Fibroblast of skin of right quadriceps (primary cell): ENCODE measurements at places on chromosomes 1 and 21.
A peak's percentile ranks its signal among the peaks of the same experiment; 100 is the strongest.

DNA sequence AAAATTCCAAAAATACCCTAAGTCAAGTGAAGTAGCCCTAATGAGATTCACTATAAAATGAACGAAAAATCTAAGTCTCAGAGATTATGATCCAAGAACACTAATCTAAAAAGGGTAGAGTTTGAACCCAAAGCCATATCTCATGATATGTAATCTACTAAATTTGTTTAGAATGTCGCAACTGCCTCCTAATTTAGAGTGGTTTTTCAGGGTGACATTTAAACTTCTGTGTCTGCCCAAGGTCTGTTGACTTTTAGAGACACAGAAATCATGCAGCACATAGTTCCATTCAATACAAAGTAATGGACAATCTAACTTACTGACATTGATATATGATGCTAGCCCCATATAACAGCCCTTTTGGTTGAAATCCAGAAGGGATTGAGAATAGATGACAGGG lies 28.9 kb downstream of the FMO3 start:
- DNase-seq = no peak

GRCh38 chr1:204647114-204647804 lies 38.3 kb downstream of the LRRN2 start:
- DNase-seq = peak; percentile 53

DNA sequence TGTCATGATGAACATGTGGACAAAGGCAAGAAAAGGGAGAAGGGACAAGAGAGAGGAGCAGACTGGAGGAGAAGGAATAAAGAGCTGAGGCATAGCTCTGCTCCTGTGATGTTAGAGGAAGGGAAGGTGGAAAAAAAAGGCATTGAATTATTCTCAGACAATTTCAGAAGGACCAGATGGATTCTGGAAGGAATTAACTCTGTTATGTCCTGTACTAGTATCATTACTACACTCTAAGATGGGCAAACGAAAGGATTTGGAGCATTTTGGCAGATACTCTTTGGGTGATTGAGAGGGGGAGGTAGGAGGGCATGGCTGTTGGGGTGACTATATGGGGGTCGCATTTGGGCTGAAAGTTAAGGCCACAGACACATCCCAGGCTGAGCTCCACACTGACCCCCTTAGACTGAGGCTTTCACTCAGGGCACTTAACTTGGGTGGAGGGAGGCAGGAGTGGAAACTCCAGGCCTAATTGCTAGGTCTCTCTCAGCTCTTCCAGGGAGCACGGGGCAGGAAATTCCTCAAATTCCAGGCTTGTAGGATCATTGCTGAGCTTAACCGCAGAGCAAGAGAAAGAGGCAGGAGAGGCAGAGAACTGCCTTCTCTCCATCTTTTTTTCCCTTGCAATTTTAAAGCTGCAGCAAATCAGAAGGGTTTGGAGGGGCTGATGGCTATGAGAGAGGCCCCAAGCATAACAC lies 25.9 kb downstream of the KIRREL1 start:
- DNase-seq = peak; percentile 97

DNA sequence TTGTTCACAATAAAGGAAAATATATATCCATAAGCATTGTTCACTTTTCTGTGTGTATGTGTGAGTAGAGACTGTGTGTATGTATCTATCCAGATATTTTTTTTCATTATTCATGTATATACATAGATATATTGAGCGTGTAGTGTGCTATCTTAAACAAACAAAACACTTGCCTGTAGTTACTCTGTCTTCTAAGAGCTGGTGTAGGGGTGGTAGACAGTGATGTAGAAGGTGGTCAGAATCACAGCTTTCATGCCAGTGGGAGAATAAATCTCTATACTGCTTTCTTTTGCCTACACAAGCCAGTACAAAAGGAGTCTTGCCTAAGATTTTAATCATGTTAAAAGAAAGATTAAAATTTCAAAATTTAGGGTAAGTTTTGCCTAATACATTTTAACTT lies 122.0 kb downstream of the UCHL5 start:
- no peak for DNase-seq

- no peak for DNase-seq
These were observed 31.5 kb downstream of the IGFN1 start for GRCh38 chr1:201222125-201222524.

GRCh38 chr1:12618661-12618964 lies 603 bp upstream of the DHRS3 start:
- DNase-seq = no peak

DNA sequence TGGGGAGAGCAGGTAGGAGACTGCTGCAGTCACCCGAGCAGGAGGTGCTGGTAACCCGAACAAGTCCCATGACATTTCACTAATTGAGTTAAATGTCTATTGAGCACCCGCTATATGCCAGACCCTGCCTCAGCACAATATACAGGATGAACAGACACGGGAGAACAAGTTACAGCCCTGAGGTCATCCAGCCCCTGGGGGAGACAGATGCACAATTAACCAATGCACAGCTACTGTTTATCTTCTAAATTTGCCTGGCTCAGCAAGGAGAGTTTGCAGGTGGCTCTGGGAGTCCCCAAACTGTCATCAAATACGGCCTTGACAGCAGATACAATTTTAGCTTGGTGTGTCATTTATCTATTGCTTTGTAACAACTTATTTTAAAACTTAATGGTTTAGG lies 18.1 kb downstream of the CITED4 start:
- no peak for DNase-seq

DNA sequence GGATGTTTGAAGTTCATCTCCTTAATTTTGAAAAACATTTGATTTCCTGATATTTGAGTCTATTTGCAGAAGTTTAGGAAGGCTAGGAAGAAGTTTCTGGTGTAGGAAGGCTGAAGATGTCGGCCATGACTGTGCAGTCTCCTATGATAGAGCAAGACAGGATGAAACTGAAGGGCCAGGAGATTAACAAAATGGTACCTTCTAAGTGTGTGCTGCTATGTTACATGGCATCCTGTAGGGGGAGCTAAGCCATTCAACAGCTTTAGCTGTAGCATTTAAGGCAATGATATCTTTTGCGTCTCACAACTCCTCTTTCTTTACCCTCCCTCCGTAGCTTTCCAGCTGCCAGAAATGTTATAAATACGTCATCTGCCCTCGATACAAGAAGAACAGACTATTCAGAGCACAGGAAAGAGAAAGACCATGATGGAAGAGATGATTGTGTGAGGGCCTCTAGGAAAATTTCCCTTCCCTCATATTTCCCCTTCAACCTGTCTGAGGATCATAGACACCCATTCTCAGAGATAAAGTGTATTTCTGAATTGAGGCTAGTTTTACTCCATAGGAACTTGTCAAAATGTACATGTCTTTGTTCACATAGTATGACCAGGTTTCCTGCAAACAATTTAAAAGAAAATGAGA lies 61.1 kb downstream of the XCL1 start:
- DNase-seq = no peak

DNA sequence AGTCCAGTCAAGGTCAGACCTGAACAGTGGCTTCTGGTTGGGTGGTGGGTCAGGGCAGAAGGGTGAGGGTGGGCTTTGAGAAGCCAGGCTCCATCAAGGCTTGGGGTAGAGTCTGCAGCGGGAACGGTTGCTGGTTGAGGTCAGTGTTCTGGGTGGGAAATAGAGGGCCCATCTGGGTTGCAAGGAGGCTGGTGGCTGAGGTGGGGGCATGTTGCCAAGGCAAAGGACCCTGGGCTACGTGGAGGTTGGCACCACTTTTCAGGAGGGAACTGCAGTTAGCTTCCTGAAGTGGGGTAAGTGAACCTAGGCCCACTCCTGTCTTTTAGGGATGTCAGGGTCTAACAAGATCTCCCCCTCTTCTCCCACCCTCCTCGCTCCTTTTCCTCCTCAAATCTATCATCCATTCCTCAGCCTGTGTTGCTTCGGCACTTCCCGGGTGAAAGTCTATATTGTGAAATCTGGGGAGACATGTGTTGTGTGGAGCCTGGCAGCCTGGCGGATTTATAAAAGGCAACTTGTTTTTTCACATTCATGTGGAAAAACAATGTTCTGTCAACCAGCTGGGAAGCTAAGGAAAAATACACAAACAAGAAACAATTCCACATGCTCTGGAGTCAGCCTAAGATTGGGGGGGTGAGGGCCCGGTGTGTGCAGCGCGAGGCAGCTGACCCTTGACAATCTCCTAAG lies 1.5 kb downstream of the IL22RA1 start:
- DNase-seq = no peak

DNA sequence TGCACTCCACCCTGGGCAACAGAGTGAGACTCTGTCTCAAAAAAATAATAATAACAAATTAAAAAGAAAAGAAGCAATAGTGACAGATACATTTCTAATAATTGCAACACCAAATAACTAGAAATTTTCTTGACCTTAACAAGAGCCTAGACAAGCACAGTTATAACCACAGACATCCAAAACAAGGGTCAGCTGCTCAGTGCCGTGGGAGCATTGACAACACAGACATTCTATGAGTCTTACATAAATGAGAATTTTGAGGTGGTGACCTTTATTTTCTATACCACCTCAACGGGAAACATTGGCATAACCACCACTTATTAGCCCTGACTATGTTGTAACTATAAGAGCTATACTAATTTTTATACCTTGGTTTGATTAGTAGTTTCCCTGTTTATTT lies 156.1 kb downstream of the NR5A2 start:
- no peak for DNase-seq

DNA sequence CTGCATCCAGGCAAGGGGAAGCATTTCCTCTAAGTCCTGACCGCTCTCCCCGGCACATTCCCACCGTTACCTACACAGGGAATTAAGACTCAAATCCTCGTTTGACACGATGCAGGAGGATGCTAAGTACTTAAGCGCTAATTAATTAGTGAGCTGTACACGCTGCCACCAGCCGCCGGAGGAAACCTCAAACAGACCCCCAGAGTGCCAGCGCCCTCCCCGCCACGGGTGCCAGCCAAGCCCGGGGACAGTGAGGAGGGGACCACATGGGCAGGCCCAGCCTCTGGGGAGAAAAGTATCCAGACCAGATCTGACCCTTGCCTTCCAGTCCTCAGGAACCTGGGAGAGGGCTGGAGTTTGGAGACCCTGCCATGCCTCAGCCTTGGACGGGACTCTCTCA lies 17.4 kb upstream of the CASZ1 start:
- no peak for DNase-seq

GRCh38 chr1:211619033-211619996 lies 40.4 kb upstream of the SLC30A1 start:
- DNase-seq = no peak

DNA sequence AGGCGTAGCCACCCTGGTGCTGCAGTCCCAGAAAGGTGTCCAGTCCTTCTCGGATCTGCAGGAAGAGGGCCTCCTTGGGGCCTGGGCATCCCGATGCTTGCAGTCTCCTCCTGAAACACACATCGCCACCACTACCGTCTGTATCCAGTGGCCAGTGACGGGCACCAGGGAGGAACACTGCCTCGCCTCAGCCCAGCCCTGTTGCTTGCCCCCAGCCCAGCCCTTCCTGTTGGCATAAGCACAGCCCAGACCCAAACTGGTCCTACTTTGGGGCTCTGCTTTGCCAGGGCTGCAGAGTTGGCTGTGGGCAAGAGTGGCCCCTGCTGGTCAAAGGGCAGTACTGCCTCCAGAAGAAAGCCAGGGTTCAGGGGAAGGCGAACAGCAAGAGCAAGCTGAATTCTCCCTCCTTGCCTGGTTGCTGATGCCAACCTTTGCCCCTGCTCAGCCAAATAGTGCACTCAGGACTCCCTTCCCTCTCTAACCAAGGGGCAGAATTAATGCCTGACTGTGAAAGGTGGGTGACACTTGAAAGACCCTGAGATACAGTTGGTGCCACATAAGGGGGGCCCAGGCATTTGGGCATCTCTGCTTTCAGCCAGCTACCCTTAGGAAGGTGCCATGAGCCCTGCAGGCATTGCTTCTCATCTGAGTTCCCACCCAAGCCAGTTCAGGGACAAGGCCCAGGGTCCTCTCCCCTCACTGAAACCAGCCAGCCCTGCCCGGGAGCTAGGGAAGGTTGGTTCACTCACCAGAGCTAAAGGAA lies 11.1 kb upstream of the ARHGEF2 start:
- peak; percentile 72 for DNase-seq

- peak; percentile 89 for DNase-seq
These were observed 30.0 kb upstream of the S100A7 start for GRCh38 chr1:153490272-153491051.

GRCh38 chr1:116826818-116827606 lies 72.8 kb downstream of the CD2 start:
- no peak for DNase-seq

- no peak for DNase-seq
These were observed 71.9 kb downstream of the SCCPDH start for GRCh38 chr1:246795906-246796694.

GRCh38 chr1:217389895-217390294 lies 241.0 kb downstream of the GPATCH2 start:
- no peak for DNase-seq

- DNase-seq = no peak
These were observed 11.3 kb downstream of the CCDC190 start for GRCh38 chr1:162849711-162850110.

DNA sequence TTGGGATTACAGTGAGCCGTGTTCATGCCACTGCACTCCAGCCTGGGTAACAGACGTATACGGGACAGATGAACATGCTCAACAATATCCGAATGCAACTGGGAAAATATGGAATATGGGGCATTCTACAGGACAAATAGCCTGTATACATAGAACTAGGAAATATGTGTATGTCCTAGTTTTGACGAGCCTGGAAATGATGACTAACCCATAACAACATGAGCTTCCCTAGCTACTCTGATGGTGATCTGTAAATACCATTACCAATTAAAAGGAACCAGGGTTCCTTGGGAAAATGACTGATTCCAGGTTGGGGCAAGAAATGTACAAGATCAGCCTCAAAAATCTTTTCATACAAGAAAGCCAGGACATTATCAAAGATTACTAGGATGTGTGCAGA lies 42.8 kb upstream of the ARTN start:
- no peak for DNase-seq

DNA sequence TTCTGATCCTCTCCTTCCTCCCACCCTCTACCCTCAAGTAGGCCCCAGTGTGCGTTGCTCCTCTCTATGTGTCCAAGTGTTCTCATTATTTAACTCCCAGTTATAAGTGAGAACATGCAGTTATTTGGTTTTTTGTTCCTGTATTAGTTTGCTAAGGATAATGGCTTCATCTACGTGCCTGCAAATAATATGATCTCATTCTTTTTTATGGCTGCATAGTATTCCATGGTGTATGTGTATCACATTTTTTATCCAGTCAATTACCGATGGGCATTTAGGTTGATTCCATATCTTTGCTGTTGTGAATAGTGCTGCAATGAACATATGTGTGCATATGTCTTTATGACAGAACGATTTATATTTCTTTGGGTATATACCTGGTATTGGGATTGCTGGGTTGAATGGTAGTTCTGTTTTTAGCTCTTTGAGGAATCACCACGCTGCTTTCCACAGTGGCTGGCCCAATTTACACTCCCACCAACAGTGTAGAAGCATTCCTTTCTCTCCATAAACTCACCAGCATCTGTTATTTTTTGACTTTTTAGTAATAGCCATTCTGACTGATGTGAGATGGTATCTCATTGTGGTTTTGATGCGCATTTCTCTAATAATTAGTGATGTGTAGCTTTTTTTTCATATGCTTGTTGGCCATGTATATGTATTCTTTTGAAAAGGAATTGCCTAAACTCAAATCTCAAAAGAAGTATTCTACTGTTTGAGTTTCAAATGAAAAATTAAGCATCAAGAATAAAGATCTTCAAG lies 116.9 kb downstream of the ETS2 start:
- peak; percentile 66 for DNase-seq

GRCh38 chr1:232589812-232590743 lies 39.9 kb downstream of the SIPA1L2 start:
- no peak for DNase-seq

- no peak for DNase-seq
These were observed 581.6 kb downstream of the NPHP4 start for GRCh38 chr1:5410652-5411051.
